ENCODE measurements at places on chromosomes 3 and 15.
A peak's percentile ranks its signal among the peaks of the same experiment; 100 is the strongest.

GRCh38 chr3:185630182-185630622 is 44.1 kb downstream of the SENP2 start:
- no peak for DNase-seq

DNA sequence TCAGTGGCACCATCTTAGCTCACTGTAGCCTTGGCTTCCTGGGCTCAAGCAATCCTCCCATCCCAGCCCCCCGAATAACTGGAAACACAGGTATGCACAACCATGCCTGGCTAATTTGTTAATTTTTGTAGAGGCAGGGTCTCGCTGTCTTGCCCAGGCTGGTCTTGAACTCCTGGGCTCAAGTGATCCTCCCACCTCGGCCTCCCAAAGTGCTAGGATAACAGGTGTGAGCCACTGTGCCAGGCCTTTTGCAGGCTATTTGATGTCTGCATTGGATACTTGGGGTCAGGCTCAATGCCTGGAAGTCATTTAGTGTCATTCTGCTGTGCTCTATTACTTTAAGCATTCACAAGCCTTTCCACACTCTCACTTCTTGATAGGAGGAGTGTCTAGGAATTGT is 17.6 kb downstream of the LIMD1 start:
- no peak for DNase-seq

GRCh38 chr3:153753035-153753434 is 368.2 kb upstream of the ARHGEF26 start:
- DNase-seq = no peak

- DNase-seq = no peak
Observed at GRCh38 chr15:33526532-33526931, 215.8 kb downstream of the RYR3 start.

- peak; percentile 50 for DNase-seq
Observed at GRCh38 chr3:187101184-187102072, 37.9 kb downstream of the RPL39L start.

- peak; percentile 77 for DNase-seq
Observed at GRCh38 chr3:42683875-42684598, 1.3 kb upstream of the KLHL40 start.

DNA sequence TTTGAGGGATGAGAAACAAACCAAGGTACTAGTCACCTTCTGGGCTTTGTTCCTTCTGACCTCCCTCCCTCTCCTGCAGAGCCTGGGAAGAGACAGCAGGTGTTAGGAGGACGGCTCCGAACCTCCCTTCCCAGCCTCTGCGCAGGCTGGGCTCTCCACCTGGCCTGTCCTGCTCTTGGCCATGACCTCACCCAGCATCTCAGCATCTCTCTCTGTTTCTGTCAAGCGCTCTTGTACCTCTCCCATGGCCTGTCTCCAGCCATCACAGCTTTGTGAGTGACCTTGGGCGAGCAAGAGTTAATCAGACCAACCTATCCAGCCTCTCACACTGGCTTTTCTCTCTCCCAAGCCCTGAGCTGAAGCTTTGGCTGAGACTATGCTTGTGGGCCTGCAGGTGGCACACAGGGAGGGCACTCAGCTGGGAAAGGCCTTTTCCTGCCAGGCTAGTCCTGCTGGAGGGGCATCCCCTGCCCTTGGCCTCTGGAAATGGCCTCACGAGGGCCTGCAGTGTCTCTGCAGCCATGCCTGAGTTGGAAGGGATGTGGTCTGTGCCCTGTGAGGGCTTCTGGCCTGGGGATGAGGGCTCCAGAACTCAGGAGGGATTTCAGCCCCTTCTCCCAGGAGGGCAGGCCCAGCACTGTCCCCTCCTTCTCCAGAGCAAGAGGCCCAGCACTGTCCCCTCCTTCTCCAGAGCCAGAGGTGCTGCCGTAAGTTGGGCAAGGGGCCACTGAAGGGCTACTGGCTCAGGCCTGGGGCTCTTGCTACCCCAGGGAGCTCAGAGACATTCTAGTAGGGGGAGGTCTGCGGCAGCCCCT is 2.1 kb downstream of the CHST13 start:
- DNase-seq = no peak

- DNase-seq = peak; percentile 66
Observed at GRCh38 chr3:59374818-59375211, 325.0 kb upstream of the CFAP20DC start.

GRCh38 chr3:114998971-114999579 is 148.0 kb downstream of the ZBTB20 start:
- no peak for DNase-seq

DNA sequence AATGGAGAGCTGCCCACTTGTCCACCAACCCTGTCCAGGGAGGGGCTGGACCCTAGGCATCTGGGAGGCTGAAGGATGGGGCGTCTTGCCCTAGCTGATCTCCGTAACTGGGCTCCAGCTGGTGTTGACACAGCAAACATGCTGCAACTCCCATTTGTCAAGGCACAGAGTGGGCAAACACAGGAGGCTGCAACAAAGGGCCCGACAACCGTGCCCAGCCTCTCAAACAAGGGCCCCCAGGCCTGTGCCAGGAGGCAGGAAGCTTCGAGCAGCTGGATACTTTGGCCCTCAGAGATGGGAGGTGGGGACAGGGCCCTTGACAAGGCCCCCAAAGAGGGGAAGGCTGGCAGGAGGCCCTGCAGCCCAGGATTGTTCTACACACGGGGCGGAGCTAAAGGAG is 64.2 kb upstream of the TMEM115 start:
- DNase-seq = no peak

- DNase-seq = no peak
Observed at GRCh38 chr3:105997800-105998526, 129.2 kb upstream of the CBLB start.

- no peak for DNase-seq
Observed at GRCh38 chr3:192409201-192409837, 318.0 kb downstream of the FGF12 start.

DNA sequence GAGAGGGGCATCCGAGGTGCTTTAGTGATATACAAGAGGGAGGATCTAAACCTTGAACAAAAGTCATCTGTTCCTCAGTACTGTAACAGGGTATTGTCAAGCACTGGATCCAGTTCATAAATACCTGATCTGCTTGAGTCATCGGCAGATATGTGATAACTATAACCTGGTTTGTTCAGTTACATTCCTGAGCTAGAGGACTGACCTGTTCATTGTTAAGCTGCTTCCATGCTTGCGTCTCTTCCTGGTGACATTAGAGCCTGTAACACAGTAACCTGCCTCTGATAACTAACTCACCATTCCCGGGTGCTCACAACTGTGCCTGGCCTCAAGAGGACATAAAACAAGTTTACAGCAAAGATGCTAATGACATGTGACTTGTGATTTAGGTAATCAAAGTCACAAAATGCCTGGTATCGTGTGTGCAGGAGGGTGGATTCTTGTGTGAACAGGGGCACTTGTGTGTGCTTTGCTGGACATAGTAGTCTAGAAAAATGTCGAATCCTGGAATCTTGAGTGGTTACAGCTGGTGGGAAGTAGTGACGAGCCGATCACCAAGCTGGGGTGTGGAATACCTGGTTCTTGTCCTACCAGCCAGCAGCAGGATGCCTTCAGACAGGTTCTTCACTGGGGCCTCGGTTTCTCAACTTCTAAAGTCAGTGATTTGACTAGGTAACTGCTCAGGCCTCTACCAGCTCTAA is 30.9 kb upstream of the POLR2M start:
- DNase-seq = no peak

- no peak for DNase-seq
Observed at GRCh38 chr3:27354588-27355203, 14.5 kb downstream of the NEK10 start.

DNA sequence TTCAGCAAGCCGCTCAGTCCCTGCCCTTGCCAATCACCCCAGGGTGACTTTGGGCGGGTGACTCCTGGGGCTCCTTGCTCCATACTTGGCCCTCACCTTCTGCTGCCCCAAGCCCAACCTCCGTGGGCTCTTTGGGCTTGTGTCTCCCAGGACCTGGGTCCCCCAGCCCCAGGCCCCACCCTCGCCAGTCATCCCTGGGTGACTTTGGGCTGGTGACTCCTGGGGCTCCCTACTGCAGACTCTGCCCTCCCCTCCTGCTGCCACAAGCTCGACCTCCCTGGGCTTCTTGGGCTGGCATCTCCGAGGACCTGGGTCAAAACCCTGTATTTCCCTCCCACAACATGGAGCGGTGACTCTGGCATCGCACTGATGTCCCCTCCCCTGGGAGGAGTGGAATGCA is 151.5 kb downstream of the GOLGA6L4 start:
- DNase-seq = no peak

- DNase-seq = peak; percentile 34
Observed at GRCh38 chr3:195162033-195162669, 108.8 kb downstream of the XXYLT1 start.

DNA sequence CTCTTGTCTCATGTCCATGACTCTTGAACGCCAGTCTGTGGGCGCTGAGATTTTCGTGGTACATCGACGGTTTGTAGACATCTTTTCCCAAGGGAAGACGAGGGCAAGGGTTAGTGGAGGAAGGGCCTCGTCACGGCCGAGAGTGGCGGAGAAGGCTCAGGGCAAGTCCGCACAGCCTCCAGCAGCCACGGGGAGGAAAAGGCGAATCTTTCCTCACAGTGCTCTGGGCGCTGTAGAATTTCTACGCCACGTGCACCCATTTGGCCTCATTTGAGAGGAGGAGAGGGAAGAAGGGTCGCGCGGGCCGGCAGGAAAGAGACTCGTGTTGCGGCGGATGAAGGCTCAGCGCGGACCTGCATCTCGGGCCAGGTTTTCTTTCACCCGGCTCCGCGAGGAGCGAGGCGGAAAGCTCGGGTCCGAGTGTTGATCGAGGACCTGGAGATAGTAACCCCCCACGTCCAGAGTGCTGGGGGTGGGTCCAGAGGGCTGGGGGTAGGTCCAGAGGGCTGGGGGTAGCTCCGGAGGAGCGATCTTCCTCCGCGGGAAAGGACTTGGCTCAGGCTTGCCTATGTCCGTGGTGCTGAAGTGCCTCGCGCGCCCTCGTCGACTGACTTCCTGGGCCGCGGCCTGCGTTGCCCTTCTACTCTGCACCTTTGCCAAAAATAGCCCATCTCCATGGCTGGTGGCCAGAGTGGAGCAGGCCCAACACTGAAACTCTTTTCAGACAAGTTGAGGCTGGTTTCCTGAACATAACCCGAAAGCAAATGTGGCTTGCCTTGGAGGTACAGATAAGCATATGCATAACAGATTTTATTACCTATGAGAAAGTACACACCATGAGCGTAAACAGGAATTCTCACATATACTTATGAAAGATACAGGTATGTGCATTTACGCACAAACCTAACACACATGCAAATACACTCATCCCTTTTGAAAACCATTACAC is 1.1 kb downstream of the SLC35G2 start:
- peak; percentile 24 for DNase-seq

DNA sequence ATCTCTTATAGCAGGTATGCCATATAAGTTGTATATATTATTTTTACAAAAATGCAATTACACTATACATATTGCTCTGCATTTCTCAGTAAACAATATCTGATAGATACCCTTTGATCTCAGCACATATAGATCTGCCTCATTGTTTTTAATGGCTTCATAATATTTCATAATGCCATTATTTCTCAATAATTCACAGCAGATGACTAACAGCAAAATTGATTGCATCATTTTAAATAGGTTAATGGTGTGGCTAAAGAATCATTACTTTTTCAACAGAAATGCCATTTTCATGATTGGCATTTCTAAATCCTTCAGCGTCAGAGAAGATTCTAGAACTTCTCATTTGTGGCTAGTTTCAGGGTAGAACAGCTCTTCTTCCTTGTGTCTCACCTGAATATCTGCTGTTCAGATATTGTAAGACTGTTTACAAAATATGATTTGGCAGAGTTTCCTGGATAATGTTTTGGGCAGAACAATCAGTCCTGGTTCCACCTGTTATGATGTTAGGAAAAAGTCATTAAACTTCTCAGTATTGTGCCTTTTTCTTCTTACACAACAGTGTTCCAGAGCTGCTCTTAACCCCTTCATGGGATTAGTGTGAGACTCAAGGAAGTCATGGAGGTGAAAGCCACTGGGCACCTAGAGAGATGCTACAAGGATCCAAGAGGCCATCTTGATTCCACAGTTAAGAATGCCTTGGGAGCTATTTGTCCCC is 397.6 kb upstream of the THBS1 start:
- DNase-seq = no peak

DNA sequence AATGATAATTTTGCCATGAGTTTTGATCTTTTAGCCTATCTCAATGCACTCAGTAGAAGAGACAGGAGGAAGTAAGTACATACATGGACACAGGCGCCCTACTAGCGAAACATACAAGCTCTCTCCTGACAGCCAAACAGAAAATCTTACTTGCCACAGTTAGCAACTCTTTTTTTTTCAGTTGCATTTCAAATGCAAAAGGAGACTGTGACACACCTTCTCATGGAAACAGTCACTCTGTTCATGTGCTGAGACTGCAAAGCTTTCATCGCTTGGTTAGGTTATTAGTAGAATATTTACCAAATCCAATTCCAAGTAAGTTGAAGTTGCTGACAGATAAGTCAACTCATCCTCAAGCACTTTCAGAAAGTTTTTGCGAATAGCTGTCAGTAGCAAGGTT is 223.3 kb downstream of the FOXP1 start:
- peak; percentile 72 for DNase-seq

GRCh38 chr3:192816351-192816750 is 89.0 kb upstream of the FGF12 start:
- DNase-seq = peak; percentile 46

- no peak for DNase-seq
Observed at GRCh38 chr15:73455876-73456275, 12.9 kb downstream of the REC114 start.

DNA sequence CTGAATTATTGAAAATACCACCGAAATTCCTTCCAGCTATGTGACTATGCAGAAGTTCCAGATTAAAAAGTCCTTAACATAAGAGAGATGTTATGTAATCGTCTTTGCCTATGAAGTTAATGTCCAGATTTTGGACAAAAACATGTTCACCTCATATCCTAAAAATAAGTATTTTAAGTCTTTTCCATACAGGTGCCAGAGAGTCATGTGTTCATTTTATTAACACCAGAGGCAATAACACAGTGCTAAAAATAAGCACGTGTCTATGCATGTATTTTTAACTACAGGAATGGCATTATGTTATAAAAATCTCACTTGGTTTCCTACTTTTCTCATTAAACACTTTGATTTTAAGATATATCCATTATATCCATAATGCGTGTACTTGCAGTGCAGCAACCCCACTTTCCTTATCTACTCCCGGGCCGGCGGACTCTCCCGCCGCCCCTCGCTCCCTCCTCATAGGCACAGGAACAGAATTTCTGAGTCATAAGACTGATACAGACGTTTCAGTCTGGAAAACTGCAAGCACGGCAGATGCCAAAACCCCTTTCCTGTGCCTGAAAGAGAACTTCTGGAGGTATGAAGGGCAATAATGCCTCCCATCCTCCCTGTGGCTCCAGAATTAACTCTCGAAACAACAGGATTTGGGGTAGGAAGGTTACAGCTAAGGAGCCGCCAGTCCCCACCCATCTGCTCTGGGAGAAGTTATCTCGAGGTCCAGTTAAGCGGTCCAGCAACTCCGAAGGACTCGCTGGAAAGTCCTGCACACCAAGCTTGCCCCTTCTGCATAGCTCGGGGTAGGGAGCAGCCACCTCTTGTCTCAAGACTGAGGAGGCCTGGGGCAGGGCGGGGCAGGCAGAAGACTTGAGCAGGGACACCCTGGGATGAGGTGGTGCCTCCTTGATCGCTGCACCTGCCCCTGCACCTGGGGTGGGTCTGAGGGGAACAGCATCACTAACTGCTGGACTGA is 22.3 kb upstream of the PSTPIP1 start:
- no peak for DNase-seq

- DNase-seq = no peak
Observed at GRCh38 chr3:71587958-71588357, 4.4 kb upstream of the FOXP1 start.

GRCh38 chr3:123618768-123619484 is 34.1 kb upstream of the HACD2 start:
- DNase-seq = no peak
